Activated CD4-positive, CD25-positive, alpha-beta regulatory T cell treated with anti-CD3 and anti-CD28 coated beads, Interleukin-2, amount 50 U/mL, for 16 hours (primary cell): ENCODE measurements at places on chromosomes 5 and 9.

GRCh38 chr5:113713051-113713450 is 199.6 kb downstream of the YTHDC2 start:
- DNase-seq, result no peak

- no peak for DNase-seq
These were observed 40.3 kb upstream of the SVEP1 start for GRCh38 chr9:110619831-110620230.

GRCh38 chr5:149902177-149902576 is 42.4 kb downstream of the PDE6A start:
- no peak for DNase-seq

DNA sequence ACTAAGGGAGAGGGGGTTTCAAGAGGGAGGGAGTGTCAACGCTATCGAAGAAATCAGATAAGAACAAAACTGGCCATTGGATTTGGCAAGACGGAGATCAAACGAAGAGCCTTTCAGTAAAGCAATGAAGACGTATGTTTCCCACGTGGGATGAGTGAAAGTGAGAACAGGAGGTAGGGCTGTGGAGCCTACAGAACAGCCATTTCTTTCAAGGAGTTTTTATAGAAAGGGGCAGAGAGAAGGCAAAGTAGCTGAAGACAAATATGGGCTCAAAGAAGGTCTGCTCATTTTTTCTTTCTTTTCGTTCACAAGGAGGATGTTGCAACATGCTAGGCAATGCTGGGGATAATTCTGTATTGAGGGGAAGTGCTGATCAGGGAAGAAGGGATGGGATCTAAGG is 98.3 kb downstream of the SUSD1 start:
- DNase-seq, result no peak

DNA sequence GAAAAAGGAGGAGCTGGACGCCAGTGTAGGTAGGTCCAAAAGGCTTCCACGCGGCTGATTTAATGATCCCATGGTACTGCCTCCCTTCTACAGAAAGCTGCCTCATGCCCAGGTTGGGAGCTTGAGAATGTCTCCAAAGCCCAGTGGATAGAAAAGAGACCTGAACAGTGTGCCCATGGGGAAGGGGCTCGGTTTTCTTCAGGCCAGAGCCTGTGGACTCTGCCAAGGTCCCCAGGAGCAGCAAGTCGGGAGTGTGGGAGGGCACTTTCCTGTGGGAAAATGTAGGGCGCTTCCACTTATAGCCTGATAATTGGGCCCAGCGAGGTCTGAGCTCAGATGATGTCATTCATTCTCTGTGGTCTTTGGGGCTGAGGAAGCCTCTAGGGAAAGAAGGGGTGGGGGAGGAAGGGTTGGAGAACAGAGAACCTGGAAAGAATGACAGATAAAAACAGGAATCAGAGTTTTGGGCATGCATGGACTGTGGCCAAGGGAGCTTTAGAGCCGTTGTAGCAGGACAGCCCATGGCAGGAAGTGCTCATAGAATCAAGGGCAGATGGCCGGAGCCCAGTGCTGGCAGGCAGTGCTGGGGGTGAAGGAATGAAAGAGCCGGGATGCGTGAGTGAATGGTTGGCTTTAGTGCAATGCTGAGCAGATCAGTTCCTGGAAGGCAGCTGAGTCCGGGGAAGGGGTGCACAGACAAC is 42.5 kb upstream of the SH3PXD2B start:
- no peak for DNase-seq

DNA sequence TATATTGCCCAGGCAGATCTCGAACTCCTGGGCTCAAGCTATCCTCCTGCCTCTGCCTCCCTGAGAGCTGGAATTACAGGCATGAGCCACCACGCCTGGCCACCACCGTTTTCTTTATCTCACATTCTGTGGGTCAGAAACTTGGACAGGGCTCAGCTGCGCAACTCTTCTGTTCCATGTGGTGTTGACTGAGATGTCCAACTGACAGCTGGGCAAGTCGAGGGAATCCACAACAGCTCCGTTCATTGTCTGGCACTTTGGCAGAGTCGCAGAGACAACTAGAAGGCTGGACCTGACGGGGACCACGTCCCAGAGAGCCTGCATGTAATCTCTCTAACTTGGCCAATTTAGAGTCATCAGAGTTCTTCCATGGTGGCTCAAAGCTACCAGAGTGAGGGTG is 36.2 kb upstream of the AOPEP start:
- DNase-seq, result no peak

DNA sequence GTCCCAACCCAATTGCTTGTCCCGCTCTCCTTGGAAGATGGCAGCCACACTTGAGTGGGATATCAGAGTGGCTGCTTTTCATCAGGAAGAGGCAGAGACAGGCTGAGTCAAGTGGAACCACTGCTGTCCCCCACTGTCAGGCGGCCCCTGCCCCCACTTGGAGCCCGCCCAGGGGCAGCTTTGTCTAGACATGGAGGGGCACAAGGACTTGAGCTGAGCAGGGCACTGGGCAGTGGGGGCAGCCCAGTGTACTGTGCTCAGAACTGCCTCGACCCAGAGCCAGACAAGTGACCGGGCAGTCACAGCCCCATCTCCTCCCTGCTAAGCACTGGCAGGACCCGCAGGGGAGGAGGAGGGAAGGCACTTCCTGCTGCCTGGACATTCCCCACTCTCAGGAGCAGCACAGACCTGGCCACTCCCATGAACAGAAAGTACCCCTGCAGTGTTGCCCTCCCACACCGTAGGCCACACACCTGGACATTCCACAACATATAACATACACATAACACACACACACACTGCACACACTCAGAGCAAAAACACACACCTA is 91.0 kb downstream of the MRPL36 start:
- DNase-seq, result no peak

- DNase-seq, result no peak
These were observed 5.8 kb upstream of the ZBTB43 start for GRCh38 chr9:126799034-126799433.

DNA sequence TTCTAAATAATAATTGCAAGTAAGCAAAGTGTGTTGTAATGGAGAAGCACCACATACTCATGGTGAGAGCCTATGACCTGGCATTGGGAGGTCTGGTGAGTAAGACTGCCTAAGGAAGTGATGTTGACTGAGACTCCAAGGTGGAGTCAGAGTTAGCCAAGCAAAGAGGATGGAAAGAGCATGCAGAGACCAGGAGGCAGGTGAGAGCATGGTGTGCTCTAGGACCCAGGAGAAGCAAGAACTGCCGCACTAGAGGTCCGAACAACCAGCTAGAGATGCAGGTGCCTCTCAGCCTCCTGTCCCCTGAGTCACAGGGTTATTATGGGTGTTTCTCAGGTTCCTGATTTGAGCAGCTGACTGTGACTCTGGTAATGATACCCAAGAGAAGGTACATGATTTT is 27.3 kb downstream of the ANP32B start:
- no peak for DNase-seq

DNA sequence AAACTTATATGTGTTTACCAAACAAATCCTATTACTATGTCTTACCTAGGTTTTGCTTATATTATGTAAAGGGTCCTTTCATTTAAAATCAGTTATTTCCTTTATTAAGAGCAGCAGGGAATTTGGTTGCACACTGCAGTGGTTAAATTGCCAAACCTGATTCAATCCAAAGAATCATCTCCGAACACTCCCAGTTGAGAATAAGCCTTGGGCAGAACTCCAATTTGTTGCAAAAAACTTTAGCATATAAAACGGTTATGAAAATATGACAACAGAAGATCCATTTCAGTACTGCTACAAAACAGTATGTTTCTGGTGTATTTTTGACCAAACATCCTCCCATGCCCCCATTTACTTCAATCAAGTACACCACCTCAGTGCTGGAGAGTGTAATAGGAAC is 587.0 kb upstream of the GRAMD2B start:
- DNase-seq, result no peak

- DNase-seq, result no peak
These were observed 89.5 kb downstream of the TLE4 start for GRCh38 chr9:79661279-79661678.
